ENCODE measurements at places on chromosomes 1 and 21.

GRCh38 chr1:53766194-53766742 lies 27.3 kb upstream of the GLIS1 start:
- DNase-seq, result no peak

DNA sequence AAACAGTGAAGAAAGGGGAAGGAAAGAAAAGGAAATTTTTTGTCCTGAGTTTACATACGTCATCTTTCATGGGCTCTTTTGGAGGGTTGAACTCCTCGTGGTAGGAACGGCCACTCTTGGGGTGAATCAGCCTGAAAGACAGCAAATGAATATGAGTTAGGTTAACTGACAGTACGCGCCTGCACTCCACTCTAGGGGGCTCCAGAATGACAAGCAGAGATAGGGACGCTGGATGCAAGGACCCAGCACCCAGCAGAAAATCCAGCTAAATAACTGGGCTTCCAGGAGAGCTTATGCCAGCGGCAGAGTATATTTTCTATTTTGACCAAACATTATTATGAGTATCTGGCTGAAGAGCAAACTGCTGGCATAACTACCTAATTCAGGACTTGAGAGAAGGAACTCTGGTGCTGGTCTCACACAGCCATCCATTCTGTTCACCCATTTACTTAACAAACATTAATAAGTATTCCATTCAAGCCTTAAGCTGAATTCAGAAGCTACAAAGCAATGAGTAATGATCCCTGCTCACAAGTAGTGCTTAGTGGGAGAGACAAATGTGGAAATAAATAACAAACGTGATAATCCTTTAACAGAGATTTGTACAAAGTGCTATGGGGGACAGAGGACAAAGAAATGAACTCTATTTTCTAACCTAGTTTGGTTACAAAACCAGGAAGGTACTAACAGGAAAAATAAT lies 22.1 kb downstream of the AK2 start:
- no peak for DNase-seq

- no peak for DNase-seq
Observed at GRCh38 chr1:213973129-213973528, 14.6 kb upstream of the PROX1 start.

GRCh38 chr1:192762265-192762664 lies 46.6 kb upstream of the RGS2 start:
- DNase-seq, result no peak

DNA sequence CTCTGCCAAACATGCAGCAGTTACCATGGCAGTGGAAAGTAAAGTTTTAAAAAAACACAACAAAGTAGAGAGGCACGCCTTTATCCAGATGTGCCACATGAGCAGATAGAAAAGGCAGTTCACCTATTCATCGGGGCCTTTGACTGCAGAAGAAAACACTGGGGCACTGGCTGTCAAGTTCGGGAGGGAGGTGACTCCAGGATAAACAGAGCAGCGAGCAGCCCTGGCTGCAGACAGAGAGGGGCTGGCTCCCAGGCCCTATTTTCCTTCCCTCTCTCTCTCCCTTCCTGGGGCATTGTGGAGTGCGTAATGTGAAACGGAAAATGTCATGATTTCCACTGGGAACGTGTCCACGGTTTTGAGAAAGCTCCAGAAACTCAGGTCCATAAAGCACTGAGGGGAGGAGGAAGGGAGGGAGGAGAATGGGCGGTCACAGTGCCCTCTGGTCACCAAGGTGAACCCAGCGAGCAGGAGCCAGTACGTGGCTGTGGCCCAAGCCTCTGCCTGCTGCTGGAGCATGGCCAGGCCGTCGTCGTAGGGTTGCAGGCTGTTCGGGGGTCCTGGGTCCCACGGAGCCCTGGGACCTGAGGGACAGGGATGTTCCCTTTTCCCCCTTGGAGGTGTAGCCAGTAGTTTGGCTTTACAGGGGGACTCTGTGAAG lies 114.7 kb upstream of the IRF2BP2 start:
- DNase-seq, result peak; percentile 99
